ENCODE measurements at places on chromosomes 12 and 14.

DNA sequence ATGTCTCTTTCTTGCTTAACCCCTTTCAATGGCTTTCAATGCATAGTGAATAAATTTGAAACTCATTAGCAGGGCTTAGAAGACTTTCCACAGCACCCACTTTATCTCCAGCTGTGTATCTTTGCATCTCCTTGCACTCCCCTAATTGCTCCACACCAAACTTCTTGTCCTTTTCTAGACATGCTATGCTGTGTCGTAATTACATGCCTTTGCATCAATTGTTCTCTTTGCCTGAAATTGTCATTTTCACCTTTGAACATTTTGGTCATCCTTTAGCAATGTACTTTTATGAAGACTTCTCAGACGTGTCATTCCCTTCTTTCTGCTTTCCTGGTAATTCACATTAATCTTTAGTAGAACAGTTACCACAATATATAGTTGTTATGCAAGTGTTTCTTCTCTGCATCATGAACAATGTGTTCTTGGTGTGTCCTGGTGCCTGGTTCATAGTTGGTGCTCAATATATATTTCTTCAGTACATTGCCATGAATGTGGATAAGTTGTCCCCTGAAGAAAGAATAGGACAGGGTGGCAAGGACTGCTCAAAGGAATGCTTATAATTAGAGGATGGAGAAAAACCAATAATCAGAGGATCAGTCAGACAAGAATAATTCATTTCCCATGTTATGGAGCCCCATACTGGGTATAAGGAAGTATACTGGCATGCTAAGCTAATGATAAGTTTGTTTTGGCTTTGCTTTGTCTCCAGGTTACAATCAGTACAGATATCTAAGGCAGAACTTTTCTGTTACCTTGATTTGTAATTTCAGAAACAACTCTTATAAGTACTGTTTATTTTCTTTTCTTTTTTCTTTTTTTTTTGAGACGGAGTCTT is 27.2 kb downstream of the ARF6 start:
- DNase-seq: no peak

- no peak for DNase-seq
These were observed 12.4 kb upstream of the NRXN3 start for GRCh38 chr14:78157494-78158437.

DNA sequence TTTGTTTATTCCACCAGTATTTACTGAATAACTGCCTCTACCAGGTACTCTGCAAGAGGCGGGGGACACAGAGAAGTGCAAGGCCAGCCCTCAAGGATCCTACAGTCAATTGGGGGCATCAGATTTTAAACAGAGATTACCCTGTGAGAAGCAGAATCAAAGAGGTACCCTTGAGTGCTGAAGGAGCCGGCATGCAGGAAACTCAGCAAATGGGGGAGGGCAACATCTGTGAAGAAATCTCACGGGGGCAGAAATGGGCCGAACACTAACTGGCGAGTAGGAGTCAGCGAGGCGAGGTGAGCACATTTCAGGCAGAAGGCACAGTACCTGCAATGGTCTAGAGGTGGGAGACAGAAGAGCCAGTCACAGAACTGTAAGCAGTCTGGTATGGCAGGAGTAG is 9.0 kb downstream of the GALNT6 start:
- no peak for DNase-seq

DNA sequence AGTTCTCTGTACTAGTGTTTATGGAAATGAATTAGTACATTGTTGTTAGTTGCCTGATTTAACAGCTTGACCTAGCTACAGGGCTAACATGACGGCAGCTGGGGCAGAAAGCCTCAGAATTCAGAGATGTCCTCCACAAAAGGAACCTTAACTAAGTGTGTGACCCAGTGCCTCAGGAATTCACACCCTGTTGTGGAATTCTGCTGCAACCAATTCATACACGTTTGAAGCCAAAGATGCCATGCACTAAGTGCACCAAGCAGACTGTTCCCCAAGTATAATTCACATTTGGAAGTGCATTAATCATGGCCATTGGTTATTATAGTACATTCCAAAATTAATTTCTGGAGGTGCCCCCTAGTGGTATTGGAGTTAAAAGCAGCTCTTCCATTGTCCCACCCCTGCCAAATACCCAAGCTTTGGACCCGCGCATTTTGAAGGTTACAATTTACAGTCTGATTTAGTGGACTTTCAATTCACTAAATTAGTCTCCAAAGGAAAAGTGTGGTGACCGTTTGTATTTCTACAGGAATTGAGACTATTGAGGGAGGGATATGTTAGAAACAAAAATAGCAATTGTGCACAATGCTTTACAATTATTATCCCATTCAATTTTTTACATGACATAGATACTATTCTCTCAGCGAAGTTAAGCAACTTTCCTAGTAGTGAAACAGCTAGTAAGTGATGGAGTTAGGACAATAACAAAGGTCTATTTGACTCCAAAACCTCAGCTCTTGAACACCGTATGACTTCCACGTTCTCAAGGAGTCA is 85.9 kb downstream of the PAX9 start:
- DNase-seq: no peak

GRCh38 chr14:96482986-96483385 is 19.2 kb upstream of the PAPOLA start:
- no peak for DNase-seq

DNA sequence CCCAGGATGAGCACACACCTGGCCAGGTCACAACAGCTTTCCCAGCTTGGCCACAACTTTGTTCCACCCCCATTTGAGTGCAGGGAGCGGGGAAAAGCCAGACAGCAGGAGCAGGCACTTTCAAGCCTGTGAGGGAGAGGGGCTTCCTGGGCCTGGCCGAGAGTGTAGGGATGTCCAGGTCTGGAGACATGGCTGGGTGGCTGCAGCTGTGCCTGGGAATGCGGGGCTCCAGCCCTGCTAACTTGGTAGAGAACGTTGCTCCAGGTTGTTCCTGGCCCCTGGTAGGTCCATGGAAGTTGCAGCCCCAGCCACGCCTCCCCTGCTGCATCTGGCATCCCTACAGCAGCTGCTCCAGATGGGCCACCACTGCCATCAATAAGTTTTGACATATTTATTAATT is 738.5 kb downstream of the SLC6A15 start:
- no peak for DNase-seq

DNA sequence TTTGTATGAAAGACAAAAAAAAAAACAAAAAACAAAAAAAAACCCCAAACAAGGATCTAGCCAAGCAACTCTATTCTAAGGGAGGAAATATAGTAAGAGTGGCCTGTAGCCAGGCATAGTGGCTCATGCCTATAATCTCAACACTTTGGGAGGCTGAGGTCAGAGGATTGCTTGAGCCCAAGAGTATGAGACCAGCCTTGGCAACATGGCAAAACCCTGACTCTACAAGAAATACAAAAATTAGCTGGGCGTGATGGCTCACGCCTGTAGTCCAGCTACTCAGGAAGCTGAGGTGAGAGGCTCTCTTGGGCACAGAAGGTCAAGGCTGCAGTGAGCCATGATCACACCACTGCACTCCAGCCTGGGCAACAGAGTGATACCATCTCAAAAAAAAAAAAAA is 47.9 kb downstream of the TMEM117 start:
- DNase-seq: no peak

GRCh38 chr12:113090740-113091139 is 34.2 kb downstream of the DTX1 start:
- no peak for DNase-seq

GRCh38 chr14:61683108-61683507 is 12.2 kb upstream of the HIF1A start:
- no peak for DNase-seq

- DNase-seq: no peak
These were observed 277.8 kb upstream of the SYT1 start for GRCh38 chr12:78586790-78587189.

DNA sequence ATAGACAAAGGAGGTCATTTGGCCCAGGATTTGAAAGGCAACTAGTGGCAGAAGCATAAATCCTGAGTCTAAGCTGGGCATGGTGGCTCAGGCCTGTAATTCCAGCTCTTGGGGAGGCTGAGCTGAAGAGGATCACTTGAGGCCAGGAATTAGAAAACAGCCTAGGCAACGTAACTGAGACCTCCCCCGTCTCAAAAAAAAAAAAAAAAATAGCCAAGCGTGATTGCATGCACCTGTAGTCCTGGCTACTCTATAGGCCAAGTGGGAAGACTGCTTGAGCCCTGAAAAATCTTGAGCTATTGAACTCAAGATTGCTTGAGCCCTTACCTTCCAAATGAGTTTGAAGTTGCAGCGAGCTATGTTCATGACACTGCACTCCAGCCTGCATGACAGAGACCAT is 7.8 kb downstream of the GON7 start:
- DNase-seq: no peak

DNA sequence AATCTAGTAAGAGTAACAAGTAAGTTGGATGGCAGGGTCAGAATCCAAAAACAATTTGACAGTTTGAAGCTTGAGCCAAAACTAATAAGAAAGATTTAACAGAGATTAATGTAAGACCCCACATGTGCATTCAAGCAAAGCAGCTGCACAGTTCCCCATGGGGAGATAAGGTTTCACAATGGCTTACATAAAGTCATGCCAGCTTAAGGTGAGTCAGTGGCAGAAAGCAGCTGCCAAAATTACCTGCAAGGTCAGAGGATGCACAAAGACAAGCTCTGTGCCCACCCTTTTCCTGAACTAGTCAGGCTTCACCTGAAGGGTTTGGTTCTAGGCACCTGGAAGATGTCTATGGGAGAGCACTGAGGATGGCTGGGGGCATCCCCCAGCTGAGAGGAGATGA is 36.6 kb upstream of the KRT77 start:
- no peak for DNase-seq

Data from stimulated activated CD8-positive, alpha-beta memory T cell treated with anti-CD3 and anti-CD28 coated beads, Interleukin-2, amount 100 ng/mL, for 48 hours (primary cell).